Activated naive CD8-positive, alpha-beta T cell treated with anti-CD3 and anti-CD28 coated beads, Interleukin-2, amount 10 ng/mL, durations not matched to agents 7 days and 5 days (primary cell): ENCODE measurements at places on chromosomes 7 and 10.

- no peak for DNase-seq
- H3K27ac ChIP-seq: no peak overlapping the region
- H3K4me3 ChIP-seq: no peak overlapping the region
- H3K27me3 ChIP-seq: peaks cover 14% of the 10 kb centered on the region
- H3K36me3 ChIP-seq: no peaks in the 10 kb centered on the region
- H3K4me1 ChIP-seq: no peaks in the 10 kb centered on the region
These were observed 149.4 kb upstream of the PFKP start for GRCh38 chr10:2917926-2918325.

DNA sequence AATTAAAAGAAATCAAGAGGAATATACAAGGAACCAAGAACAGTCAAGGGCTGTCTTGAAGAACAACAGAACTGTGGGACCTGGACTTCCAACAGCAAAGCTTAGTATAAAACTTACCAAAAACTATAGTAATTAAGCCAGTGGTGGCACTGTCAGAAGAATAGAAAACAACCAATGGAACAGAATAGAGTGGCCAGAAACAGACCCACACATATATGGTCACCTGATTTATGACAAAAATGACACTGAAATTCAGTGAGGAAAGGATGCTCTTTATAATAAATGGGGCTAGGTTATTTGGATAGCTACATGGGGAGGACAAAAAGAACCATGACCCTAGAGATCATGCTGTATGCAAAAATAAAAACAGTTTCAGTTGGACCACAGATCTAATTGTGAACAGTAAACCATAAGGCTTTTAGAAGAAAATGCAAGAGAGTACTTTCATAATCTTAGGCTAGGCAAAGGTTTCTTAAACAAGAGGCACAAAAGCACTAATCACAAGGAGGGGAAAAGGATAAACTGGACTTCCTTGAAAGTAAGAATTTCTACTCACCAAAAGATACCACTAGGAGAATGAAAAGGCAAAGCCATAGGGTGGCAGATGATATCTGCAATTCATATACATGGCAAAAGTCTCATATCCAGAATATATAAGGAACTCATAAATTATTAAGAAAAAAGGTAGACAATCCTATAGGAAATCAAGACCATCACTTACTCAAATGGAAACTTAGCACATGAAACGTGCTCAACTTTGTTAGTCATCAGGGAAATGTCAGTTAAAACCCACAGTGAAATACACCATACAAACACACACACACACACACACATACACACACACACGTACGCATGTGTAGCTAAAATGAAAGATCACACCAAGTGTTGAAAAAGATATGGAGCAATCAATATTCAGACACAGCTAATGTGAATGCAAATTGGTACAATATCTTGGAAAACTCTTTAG is 20.8 kb downstream of the HYCC1 start:
- H3K4me3 ChIP-seq: no peak overlapping the region
- H3K4me1 ChIP-seq: peaks cover 24% of the 10 kb centered on the region
- H3K27me3 ChIP-seq: no peaks in the 10 kb centered on the region
- no peak for DNase-seq

DNA sequence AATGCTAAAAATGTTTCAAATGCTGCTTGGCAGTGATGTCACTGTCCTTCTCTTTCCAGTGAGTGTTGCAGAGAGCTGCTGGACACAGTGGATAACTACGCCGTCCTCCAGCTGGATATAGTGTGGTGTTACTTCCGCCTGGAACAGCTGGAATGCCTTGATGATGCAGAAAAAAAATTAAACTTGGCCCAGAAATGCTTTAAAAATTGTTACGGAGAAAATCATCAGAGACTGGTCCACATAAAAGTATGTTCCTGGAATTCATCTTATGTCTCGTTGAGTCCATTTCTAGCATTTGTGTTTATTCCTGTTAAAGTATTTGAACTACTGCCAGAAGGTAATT is 25.2 kb downstream of the NUB1 start:
- no peak overlapping the region for H3K4me3 ChIP-seq
- H3K27ac ChIP-seq: no peak overlapping the region
- peaks cover 37% of the 10 kb centered on the region for H3K36me3 ChIP-seq
- H3K4me1 ChIP-seq: peaks cover 20% of the 10 kb centered on the region
- no peaks in the 10 kb centered on the region for H3K27me3 ChIP-seq

GRCh38 chr10:119299531-119299930 is 92.2 kb downstream of the GRK5 start:
- peaks cover 49% of the 10 kb centered on the region for H3K4me1 ChIP-seq
- DNase-seq: no peak
- H3K4me3 ChIP-seq: no peak overlapping the region
- peaks cover 19% of the 10 kb centered on the region for H3K36me3 ChIP-seq
- no peaks in the 10 kb centered on the region for H3K27me3 ChIP-seq

DNA sequence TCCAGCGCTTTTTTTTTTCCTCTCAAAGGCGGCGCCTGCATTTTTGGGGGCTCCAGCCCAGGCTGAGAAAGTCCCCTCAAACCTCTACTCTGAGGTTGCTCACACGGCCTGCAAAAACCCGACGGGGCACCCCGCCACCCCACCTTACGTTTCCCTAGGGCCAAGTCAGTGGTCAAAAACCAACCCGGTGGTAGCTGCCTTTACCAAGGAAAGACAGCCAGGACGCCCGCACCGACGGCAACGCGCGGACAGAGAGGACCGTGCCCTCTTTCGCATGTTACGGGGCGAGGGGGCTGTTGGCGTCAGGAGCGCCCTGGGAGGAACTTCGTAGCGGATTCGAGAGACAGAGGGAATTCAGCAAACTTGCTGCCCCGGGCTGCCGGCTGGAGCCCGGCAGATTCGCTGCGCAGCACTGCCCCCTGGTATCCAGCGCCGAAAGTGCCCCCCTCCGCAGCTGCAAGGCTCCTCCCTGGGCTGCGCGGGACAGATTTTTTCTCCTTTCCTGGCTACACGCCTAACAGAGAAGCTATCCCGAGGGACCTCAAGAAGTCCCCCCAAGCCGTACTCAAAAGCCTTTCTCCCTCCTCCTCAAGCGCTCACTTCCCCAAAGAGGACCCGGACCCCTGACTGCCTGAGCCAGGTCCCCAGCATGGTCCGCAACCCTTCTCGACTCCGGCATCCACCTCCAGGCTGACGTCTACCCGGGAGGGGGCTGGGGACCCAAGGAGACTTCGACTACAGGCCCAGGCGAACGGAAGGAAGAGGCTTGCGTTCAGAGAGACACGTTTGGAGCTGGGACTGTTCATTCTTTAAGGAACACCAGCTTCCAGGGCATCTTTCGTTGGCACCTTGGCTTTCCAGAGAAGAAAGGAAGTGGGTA is 27.7 kb upstream of the VAX1 start:
- peaks cover 88% of the 10 kb centered on the region for H3K27me3 ChIP-seq
- peaks cover 2% of the 10 kb centered on the region for H3K36me3 ChIP-seq
- peak; percentile 43 for DNase-seq
- H3K27ac ChIP-seq: no peak overlapping the region

DNA sequence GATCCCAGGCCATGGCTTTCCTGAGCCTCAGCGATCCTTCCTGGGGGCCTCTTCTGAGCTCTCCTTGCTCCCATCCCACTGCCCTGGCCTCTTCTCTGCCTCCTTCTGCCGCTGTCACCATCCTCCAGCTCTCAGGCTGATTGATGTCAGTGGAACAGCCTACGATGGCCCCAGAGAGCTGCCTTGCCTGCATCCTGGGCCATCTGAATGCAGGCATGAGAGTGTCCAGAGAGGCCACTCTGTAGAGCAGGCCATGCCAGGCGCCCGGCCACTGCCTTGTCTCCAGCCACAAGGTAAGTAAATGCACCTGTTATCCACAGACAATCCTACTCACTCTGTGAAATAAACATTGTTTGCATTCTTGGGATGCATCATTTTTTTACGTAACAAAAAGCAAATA is 171.4 kb upstream of the PPP2R2D start:
- H3K27me3 ChIP-seq: no peaks in the 10 kb centered on the region
- H3K4me3 ChIP-seq: no peak overlapping the region
- no peaks in the 10 kb centered on the region for H3K4me1 ChIP-seq
- H3K36me3 ChIP-seq: no peaks in the 10 kb centered on the region
- H3K27ac ChIP-seq: no peak overlapping the region

- H3K27me3 ChIP-seq: no peaks in the 10 kb centered on the region
- DNase-seq: no peak
These were observed 4.0 kb downstream of the ITGB1 start for GRCh38 chr10:32954080-32954479.

GRCh38 chr7:31074120-31074383 is 21.9 kb downstream of the ADCYAP1R1 start:
- no peak overlapping the region for H3K27ac ChIP-seq
- no peaks in the 10 kb centered on the region for H3K36me3 ChIP-seq
- DNase-seq: no peak
- no peaks in the 10 kb centered on the region for H3K4me1 ChIP-seq
- H3K27me3 ChIP-seq: peaks cover 6% of the 10 kb centered on the region
- H3K4me3 ChIP-seq: no peak overlapping the region

DNA sequence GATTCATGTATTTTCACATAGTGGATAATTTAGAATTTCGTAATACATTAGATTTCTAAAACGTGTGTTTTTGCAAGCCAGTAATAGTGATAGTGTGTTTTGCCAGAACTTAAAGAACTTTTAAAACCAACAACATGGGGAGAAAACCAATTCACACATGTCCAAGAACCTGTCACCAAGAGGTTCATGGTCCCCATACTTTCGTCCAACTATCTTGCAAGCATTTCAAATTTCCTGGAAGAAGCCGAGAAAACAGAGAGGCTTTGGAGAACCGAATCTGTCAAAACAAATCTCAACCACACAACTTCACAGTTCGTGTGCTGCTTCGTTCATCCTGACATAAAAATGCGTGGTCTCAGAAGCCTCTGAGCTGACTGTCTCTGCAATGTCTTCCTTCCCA is 31.9 kb downstream of the GFRA1 start:
- no peaks in the 10 kb centered on the region for H3K4me1 ChIP-seq
- H3K4me3 ChIP-seq: no peak overlapping the region
- DNase-seq: no peak
- no peaks in the 10 kb centered on the region for H3K27me3 ChIP-seq

DNA sequence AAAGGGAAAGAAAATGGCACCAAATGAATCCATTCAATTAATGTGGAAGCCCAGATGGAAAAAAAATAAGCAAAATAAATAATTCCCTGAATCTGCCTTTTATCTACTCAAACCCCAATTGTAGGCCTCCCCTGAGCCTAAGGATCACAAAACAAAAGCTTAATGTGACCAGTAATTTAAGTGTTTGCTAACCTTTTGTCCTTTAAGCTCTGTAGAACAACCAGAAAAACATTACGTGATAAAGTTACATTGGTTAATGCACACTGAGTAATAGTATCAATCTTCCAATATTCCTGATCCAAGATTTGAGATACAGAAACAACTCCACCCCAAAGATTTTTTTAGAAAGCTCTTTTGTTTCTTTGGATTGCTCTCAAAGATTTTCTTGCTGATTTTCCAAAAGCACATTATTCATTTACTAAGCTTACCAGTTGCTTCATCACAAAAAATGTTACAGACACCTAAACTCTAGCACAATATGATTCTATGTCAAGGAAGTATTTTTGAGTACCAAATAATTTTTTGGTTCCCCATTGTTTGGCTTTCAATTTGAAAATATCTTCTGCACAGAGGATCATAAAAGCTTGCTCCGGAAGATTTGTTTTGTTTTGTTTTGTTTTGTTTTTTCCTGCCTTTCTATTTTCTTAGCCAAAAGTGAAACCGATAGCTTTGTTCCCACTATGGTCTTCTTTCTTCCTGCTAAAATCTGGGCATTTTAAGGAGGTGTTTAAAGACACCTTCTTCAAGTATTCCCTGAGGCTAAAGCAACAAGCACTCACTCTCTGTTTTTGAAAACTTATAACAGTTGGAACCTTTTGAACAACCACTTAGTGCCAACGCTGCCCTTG is 54.2 kb downstream of the TRIL start:
- H3K4me1 ChIP-seq: no peaks in the 10 kb centered on the region
- peaks cover 12% of the 10 kb centered on the region for H3K27me3 ChIP-seq
- no peak overlapping the region for H3K27ac ChIP-seq
- no peak for DNase-seq

GRCh38 chr10:16867556-16867955 is 50.3 kb upstream of the RSU1 start:
- H3K36me3 ChIP-seq: no peaks in the 10 kb centered on the region
- no peaks in the 10 kb centered on the region for H3K4me1 ChIP-seq
- no peak for DNase-seq
- no peak overlapping the region for H3K27ac ChIP-seq
- H3K27me3 ChIP-seq: no peaks in the 10 kb centered on the region

- H3K27ac ChIP-seq: no peak overlapping the region
- H3K4me1 ChIP-seq: peaks cover 35% of the 10 kb centered on the region
- H3K27me3 ChIP-seq: peaks cover 2% of the 10 kb centered on the region
- H3K4me3 ChIP-seq: no peak overlapping the region
These were observed 1.2 kb upstream of the ZNF746 start for GRCh38 chr7:149498811-149499210.

- no peaks in the 10 kb centered on the region for H3K36me3 ChIP-seq
- H3K4me3 ChIP-seq: no peak overlapping the region
- DNase-seq: no peak
- no peaks in the 10 kb centered on the region for H3K4me1 ChIP-seq
- H3K27ac ChIP-seq: no peak overlapping the region
These were observed 84.8 kb upstream of the EGR2 start for GRCh38 chr10:62900829-62901571.

GRCh38 chr7:116731023-116731395 is 59.0 kb downstream of the MET start:
- H3K27ac ChIP-seq: no peak overlapping the region
- H3K4me1 ChIP-seq: no peaks in the 10 kb centered on the region
- peaks cover 3% of the 10 kb centered on the region for H3K27me3 ChIP-seq
- no peaks in the 10 kb centered on the region for H3K36me3 ChIP-seq
- H3K4me3 ChIP-seq: no peak overlapping the region
- DNase-seq: no peak

DNA sequence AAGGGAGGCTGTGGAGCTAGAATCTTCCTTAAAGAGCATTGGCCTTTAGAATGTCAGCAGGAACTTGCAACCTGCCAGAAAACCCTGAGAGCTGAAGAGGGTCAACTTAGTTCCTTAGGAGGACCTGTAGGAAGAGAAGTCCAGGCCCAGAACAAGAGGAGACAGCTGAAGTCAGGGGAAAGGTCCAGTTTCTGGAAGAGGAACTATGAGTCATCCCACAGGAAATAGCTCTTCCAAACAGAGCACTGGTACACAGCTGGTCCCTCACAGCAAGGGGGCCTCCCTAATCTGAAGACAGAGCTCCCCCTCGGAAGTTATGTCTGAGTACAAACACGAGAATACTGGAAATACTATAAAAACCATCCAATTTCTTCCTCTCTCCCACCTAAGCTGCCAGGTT is 98.9 kb downstream of the HERPUD2 start:
- DNase-seq: no peak
- no peak overlapping the region for H3K4me3 ChIP-seq
- peaks cover 6% of the 10 kb centered on the region for H3K4me1 ChIP-seq
- H3K27me3 ChIP-seq: no peaks in the 10 kb centered on the region
- no peak overlapping the region for H3K27ac ChIP-seq

DNA sequence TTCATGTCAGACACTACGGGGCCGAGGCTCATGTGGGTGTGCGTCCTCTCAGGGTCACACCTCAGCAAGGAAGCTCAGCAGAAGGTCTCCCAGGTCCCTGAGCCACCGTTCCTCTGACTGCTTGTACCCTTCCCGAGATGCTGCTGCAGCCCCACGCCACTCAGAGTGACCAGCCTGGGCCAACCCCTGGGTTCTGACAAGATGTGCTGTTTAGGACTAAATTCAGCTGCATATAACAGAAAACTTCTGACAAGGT is 512.5 kb downstream of the DNAJB6 start:
- no peak overlapping the region for H3K4me3 ChIP-seq
- H3K27ac ChIP-seq: no peak overlapping the region
- H3K36me3 ChIP-seq: no peaks in the 10 kb centered on the region
- no peaks in the 10 kb centered on the region for H3K27me3 ChIP-seq
- peaks cover 5% of the 10 kb centered on the region for H3K4me1 ChIP-seq
- no peak for DNase-seq

- H3K27me3 ChIP-seq: peaks cover 4% of the 10 kb centered on the region
- H3K4me3 ChIP-seq: no peak overlapping the region
- no peak overlapping the region for H3K27ac ChIP-seq
- DNase-seq: peak; percentile 25
These were observed 208.4 kb downstream of the DIP2C start for GRCh38 chr10:480928-481552.
